GM12892 (cell line): ENCODE measurements at places on chromosomes 2 and 18.

- DNase-seq = no peak
Measured at GRCh38 chr2:12965540-12966269, 249.0 kb downstream of the TRIB2 start.

DNA sequence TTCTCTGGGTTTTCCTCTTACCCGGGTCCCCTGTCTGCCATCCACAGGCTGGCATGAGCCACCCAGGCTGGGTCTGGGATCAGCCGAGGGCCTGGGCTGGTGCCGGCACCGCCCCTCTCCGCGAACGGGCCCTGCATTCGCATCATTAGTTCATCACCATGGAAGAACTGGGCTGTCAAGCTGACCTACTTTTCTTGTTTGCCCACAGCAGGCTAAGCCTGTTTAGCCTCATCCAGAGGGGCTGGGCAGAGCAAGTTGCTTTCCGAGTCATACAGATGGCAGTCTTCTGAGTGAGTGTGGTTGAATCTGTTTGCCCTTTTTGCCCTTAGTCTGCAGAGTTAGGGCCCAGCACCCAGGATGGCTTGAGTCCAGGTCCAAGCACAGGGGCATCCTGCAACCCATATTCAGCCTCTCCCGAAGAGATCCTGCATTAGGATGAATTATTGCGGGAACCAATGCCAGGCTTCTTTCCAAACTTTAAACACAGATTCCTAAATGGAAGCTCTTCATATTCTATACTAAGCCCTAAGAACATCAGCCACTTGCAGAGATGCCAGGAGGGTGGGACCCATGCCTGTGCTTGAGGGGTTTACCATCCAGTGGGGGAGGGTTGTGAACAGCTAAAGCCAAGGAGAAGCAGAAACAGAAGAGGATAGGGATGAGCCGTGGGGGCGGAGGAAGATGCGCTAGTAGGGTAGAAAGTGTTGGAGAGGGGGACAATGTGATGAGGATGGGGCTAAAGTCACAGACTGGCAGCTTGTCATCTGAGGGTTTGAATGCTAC, 68.0 kb downstream of the NPAS2 start:
- DNase-seq = no peak

DNA sequence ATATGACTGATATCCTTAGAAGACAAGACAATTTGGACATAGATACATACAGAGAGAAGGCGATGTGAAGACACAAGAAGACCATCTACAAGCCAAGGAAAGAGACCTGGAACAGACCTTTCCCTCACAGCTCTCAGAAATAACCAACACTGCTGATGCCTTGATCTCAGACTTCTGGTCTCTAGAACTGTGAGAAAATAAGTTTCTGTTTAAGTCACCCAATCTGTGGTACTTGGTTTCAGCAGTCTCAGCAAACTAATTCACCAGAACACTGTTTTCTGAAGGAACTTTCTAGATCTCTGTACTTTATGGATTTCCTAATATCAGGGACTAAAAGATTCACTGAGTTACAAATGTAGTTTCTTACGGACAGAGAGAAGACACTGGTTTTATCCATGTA, 58.8 kb downstream of the NAB1 start:
- DNase-seq = no peak

GRCh38 chr2:20997953-20998722, 45.7 kb downstream of the APOB start:
- no peak for DNase-seq

DNA sequence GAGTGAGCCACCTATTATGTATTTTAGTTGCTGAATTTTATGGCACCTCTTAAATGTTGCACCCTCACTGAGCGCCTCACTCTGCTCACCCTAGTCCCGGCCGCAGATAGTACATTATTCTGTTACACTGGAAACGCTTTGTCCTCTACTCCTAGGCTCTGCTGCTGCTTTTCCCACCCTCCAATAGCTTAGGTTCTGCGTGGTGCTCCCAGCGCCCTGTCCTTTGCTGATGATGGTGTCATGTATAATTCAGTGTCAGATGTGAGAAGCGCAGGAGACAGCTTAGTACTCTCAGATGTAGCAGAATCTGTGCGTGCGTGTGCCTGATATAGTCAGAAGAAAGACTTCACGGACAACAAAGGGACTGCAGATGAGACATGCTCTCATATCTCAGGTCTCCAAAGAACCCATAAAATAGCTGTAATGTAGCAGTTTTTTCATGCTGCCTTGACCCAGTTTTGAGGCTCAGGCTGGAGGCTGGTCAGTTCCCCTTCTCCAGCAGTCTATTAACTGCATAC, 1.4 kb upstream of the REEP1 start:
- no peak for DNase-seq

GRCh38 chr2:19711470-19712372, 190.1 kb downstream of the TTC32 start:
- no peak for DNase-seq

DNA sequence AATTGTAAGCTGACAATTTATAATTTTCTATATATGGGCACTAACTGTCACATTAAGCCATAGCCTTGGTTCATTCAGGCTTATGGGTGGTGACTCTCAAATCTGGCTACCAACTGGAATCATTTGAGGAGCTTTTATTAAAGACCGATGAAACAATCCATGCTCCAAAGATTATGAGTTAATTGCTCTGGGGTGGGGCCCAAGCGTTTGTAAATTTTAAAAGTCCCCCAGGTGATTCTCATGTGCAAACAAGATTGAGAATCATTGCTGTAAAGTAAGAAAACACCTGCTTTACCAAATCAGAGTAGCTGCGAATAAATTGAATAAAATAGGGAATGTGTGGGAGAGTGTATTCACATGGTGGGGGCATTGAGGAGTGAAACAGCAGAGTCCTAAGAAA, 76.1 kb upstream of the RAB27B start:
- DNase-seq = no peak

GRCh38 chr2:235988271-235989015, 179.7 kb downstream of the GBX2 start:
- DNase-seq = no peak

DNA sequence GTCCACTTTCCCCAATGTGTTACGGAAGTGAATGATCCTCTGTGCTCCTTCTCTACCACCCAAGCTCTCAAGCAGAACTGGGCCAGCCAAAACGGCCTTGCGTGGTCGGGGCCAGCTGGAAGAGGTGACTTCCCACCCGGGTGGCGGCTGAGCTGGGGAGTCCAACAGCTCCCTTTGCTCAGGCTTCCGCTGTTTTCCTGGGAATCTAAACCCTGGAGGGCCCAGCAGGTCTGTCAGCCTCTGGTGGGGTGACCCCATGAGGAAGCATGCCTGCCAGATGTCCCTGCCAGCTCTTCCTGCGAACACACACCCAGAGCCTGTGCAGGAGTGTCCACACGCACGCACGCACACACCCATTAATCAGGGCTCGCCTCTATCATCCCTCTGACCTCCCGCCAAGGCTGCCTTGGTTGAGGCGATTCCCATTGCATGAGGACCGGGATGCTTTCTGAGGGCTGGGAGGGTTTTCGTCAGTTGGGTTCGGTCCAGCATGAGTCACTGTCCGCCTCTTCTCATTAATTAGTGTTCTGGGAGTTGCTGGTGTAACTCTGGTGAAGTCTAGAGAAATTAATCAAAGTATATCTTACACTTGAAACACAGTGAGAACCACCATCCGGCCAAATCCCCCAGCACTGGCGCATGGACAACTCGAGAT, 90.6 kb downstream of the TWIST2 start:
- no peak for DNase-seq

GRCh38 chr2:189440644-189440946, 679 bp upstream of the WDR75 start:
- no peak for DNase-seq

DNA sequence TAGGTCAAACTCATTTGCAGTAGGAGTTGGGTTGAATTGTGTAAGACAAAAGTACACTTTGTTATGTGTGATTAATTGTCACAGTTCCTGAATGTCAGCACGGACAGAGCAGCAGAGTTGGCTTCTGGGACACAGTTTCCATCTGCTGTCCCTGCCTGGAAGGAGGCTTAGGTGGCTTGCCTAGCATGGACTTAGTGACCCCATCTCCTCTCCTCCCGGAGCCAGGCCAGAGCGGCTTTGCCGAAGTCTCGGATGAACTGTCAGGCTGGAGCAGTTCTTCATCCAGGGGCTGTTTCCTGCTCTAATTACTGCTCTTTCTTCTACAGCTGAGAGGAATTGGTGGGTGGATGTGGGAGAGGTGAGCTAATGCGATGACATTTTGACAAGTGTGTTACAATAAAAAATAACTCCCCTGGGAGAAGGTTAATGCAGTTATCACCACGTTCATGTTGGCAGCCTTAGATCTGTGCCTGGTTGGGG, 102.0 kb downstream of the SH3RF3 start:
- DNase-seq = no peak

- no peak for DNase-seq
Measured at GRCh38 chr2:174400853-174401252, 5.3 kb downstream of the SCRN3 start.

DNA sequence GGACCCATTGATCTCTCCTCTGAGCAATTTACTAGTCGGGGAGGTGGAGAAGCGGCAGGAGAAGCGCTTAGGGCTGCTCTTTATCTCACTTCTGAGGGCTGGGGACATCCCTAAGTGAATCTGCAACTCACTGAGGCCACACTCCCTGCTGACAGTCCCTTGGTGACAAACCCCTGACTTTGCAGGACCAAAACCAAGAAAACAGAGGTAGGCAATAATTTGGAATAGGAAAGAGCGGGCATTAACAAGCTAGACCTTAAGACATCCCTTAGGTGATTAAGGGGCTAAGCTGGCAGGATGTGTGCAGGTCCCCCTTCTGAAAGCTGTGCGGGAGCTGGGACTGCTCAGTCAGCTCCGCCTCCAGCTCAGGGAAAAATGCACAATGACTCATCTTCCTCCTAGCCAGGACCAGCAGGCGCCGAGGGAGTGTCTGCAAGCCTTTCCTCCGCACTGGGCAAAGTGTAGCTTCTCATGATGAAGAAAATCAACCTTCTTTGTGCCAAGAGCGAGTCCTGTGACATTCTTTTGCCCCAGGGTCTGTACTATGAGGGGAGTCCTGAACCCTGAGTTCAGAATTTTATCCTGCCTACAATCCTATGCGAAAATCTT, 63.3 kb downstream of the BOD1L2 start:
- no peak for DNase-seq

DNA sequence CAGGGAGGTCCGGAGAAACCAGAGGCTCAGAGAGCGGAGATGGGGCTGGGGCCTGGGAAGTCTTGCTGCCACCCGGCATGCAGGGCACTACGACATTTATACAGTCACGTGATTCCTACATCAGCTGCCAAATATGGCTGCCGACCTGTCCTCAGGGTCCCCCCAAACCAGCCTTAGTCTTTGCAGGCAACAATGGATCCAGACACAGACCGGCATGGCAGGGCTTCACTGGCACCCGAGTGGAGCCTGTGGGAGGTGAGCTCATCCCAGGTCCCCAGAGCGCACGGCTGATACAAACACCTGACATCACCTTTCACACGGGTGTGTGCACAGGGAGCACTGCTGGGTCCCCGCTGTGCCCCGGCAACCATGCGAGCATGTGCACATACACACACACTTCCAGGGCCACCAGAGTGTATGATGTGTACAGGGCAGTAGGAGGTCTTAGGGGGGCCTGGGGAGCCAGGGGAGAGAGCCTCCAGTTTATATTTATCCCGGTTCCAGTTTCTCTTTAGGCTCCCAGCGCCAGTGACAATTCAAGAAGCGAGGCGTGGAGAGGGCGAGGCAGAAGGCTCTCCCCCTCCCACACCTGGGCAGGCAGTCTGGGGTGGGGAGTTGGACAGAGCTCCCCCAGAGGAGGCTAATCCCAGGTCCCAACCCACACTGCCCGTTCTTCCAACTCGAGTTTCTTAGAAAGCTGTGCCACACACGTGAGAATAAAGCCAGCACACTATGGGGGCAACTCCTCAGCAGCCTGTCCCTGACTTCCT, 2.7 kb downstream of the SEMA4C start:
- no peak for DNase-seq

DNA sequence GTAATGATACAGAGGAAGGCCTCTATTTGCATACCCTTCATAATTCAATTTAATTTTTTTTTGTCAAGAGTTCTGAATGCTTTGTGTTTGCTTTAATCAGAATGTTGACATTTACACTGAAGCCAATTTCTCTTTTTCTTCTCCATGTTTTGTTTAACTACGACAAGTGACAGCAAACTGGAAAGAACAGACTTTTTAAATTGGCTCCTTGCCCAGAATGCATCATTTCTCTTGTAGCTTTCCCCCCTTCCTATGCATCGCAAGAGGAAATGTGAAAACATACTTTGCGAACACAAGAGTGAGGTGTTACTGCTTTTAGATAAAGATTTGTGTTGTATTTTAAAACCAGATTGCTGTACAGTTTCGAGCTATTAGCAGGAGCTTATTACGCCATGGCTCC, 955.2 kb upstream of the CELF4 start:
- no peak for DNase-seq

DNA sequence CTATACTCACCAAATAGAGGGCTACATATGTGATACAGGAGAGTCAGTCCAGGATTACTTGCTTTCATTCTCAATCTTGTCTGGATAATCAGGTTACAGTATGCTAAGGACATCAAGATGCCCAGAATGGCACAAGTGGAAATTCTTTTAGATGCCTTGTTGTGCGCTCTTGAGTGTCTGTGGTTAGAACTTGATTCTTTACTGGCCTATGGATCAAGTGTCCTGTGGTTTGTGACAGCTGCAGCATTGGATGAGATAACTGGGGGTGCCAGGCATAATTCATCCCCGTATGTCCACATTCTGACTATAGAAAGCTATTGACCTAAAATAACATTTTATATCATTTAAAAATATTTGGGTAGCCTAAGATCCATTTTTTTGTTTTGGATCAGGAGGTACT, 40.1 kb downstream of the CDC42EP3 start:
- no peak for DNase-seq

DNA sequence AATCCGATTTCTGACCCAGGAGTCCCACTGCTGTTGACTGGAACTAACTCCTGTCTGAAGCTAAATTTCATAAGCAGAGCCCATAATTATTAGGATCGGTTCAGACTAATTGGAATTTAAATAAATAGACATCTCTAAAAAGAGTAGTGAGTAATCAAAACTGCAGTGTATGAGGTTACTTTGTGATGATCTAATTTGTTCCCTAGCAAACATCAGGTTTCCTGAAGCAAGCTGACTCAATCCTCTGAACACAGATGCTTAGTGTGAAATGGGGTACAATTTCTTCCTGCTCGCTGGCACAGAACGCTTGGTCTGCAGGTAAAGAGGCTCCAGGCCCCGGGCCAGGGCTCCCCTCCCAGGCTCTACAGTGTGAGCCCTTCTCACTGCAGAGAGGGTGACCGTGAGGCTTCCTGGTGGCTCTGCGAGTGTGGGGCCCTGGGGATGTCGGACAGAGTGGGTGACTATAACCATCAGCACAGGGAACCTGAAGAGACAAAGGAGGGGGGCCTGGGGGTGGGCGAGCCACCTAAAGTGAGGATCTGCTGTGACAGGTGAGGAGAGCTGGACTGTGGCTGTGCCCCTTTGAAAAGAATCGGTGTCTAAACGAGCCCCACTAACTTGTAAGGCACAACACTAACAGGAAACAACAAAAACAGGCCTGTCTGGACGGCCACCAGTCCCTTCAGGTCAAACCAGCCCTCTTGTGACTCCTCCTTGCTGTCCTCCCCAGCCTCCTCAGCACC, 20.2 kb downstream of the CHST10 start:
- DNase-seq = no peak

DNA sequence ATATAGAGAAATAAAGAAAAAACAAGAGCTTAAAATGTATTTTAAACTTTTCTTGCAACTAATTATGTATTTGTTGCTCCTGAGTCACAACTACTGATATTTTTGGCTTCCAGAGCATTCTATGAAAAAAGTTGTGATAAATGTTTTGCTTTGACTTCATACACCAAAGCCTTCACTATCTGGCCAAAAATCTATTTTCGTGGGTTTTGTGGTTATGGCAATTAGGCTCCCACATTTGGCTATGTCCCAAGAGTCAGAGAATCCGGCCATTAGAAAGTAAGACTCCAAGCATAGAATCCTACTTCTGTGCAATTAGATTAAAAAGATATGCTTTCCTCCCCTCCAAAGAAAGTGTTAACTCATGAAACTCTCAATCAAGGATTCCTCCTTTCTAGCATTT, 1456.1 kb upstream of the ACVR2A start:
- DNase-seq = no peak
